ENCODE measurements at places on chromosomes 13 and 19.

- DNase-seq: no peak
These were observed 23.6 kb downstream of the ZNF541 start for GRCh38 chr19:47549261-47549862.

GRCh38 chr13:26784704-26785639, 24.4 kb upstream of the GPR12 start:
- DNase-seq: no peak

GRCh38 chr13:29878101-29878500, 27.7 kb upstream of the UBL3 start:
- no peak for DNase-seq

GRCh38 chr13:40801255-40802217, 12.1 kb downstream of the SLC25A15 start:
- peak; percentile 25 for DNase-seq

- DNase-seq: no peak
These were observed 375.3 kb downstream of the GPC5 start for GRCh38 chr13:91773591-91774227.

DNA sequence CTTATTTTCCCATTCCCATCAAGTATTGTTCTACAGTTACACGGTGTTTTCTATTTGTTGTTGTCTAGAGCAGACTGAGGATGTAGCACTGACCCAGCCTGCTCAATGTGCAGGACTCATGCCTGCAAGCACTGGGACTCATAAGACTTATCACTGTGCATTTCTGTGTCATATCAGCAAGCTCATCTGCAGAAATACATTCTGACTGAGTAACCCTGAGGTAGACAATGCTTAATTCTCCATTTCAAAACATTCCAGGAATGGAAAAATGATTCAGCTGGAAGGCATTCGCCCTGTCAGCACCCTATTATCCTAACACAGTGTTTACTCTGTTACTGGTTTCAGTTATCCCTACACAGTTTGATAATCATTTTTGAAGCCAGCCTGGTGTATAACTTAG, 2506.4 kb downstream of the PCDH9 start:
- DNase-seq: no peak
